Stimulated activated CD8-positive, alpha-beta memory T cell treated with anti-CD3 and anti-CD28 coated beads, Interleukin-4, amount 100 ng/mL, for 1 hour (primary cell): ENCODE measurements at places on chromosomes 7 and 10.

- DNase-seq: no peak
Measured at GRCh38 chr7:116447436-116447835, 52.1 kb upstream of the CAV2 start.

- DNase-seq: no peak
Measured at GRCh38 chr10:104452977-104453376, 99.3 kb downstream of the CFAP58 start.

- DNase-seq: no peak
Measured at GRCh38 chr7:2982831-2983230, 60.8 kb downstream of the CARD11 start.

GRCh38 chr10:129716211-129716681 lies 247.8 kb downstream of the EBF3 start:
- DNase-seq: no peak

DNA sequence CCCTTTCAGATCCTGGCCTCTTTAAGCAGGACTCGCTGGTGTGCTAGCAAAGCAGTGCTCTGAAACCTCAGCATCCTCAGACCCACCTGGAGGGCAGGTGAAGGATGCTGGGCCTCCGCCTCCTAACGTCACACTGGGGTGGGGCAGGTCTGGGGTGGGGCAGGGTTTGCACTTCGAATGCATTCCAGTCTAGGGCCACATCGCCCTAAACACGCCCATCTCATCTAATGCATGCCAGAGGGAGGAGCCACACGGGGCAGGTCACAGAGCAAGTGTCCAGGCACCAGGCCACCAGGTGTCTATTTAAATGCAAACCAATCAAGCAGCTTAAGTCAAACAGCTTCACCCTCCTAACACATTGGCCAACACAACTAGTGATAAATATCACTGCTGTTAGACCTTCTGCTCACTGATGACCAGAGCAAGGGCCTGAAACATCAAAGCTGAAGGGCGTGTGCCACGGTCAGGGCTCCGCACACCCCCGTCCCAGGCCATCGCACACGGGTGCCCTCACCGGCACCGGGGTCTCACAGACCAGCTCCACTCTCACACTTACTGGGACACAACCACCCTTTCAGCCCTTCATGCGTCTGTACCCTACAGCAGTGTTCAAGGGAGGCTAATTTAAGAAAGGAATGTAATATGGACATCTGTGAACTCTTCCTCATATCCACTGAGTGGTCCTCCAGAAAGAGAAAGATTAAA lies 47.1 kb downstream of the DIP2C start:
- DNase-seq: no peak

- no peak for DNase-seq
Measured at GRCh38 chr10:6247041-6247712, 44.4 kb downstream of the PFKFB3 start.

DNA sequence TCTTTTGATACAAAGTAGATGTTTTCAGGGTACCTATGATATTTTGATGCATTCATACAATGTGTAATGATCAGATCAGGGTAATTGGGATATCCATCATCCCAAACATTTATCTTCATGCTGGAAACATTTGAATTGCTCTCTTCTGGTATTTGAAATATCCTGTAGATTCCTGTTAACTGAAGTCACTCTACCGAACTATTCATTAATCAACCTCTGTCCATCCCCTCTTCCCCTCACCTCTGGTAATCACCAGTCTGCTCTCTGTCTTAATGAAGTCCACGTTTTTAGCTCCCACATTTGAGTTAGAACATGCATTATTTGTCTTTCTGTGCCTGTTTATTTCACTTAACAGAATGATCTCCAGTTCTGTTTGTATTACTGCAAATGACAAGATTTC lies 11.3 kb downstream of the MTG1 start:
- DNase-seq: no peak

GRCh38 chr7:38222481-38223096 lies 44.5 kb downstream of the STARD3NL start:
- no peak for DNase-seq

DNA sequence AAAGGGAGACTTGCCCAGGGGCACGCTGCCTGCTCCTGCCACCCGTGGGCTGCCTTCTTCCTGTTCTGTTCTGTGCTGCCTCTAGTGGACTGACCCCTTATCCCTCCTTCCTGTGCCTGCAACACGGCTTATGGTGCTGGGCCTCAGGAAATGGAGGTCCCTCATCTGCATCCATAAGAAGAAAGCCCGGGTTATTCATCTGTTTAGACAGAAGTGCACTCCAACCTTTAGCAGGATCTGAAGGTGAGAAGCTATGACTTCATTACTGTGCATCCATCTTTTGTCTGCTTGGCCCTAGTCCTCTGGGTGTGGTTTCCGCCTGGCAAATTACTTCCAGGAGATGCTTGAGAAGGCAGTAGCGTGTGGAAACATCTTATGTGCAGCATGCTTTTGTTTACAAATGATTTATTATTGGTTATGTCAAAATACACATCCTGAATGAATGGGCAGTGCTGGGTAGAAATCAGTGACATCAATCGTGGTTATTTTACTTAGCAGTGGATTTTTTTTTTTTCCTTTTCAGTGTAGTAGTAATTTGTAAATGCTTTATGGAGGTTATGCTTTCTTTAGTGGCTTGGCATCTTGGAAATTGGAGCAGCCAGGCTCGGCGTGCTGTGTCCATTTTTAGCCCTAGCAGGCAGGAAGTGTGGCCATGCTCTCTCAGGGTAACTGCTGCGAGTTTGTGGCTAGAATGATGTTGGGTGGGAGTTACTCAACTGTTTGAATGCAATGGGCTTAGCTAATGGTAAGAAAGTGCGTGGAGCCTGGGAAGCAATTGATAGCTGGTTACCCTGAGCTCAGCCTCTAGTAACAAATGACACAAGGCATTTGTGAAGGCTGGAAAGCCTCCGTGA lies 12.7 kb downstream of the PTPRE start:
- DNase-seq: no peak

DNA sequence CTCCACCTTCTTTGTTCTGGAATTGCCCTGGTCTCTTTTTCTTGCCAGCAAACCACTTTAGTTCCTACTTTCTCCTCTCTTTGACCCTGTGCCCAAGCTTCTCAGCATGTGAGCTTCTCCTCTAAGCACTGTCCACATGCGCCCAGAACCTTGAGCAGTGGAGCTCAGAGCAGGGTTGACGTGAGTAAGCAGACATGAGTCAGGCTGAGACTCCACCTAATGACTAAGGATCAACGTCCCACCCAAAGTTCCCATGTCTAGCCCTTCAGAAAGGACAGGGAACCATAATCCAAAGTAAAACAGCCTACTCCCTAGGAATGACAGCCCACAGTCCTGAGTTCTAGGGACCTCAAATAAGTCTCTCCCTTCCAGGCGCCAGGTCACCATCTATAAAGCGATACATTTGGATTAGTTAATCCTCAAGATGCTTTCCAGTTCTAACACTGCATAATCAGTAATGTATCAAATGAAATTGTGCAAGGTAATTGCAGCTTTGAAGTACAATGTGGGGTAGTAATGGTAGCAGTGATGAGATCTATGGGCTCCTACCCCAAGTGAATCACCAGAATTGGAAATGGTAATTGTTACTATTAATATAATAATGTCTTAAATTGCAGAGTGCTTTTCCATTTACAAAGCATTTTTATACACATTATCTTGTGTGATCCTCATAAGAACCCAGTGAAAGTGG lies 44.5 kb downstream of the KCNMA1 start:
- no peak for DNase-seq

- DNase-seq: no peak
Measured at GRCh38 chr10:49564461-49565009, 25.6 kb upstream of the ERCC6 start.

DNA sequence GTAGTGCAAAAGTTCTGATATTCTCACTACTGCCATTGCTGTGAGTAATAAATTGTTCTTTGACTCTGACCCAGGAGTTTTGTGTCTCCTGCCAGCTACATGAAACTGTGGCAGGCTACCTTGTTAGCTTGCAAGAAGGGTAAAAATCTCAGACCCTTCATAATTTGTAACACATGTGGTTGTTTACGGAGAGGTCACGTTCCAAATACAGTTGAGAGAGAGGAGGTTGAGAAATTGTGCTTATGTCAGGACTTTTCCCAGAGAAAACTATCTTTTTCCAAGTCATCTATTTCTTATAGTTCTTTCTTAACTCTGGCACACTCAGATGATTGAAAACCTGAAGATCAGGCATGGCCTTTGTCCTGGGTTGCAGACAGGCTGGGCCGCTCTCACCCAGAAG lies 114.4 kb upstream of the SVIL start:
- DNase-seq: no peak

GRCh38 chr7:50754241-50754640 lies 28.5 kb downstream of the GRB10 start:
- no peak for DNase-seq

GRCh38 chr7:73446682-73447081 lies 13.1 kb downstream of the FZD9 start:
- DNase-seq: no peak

GRCh38 chr10:42769673-42770072 lies 12.9 kb upstream of the BMS1 start:
- DNase-seq: no peak

- no peak for DNase-seq
Measured at GRCh38 chr7:36736899-36737211, 12.6 kb upstream of the AOAH start.

DNA sequence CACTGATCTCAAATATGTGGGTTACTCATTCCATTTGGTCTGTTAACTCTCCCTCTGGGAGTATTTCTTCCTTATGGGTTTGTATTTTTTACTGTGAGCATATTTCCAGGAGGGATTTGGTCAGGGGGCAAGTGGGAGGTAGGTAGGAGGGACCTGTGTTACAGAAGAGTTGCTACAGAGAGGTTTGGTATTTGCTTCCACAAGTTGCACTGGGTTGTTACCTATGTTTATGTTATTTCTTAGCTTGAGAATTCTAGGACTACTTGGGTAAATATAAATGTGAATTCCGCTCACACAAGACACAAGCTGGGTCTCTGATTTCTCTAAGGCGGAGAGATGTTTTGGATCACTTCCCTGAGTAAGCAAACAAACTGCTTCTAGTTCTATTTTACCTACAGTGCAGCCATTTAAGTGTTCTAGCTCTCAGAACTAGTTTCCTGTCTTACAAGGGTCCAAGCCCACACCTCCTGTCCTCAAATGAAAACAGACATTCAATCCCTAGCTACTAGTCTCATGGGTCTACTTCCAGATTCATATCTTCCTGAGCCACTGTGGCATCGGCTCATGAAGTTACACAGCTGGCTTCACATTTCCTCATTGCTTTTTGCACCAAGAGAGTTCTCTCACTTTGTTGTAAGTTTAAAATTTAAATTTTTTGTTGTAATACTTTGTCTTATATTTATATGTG lies 75.4 kb upstream of the PPP1R3C start:
- no peak for DNase-seq

DNA sequence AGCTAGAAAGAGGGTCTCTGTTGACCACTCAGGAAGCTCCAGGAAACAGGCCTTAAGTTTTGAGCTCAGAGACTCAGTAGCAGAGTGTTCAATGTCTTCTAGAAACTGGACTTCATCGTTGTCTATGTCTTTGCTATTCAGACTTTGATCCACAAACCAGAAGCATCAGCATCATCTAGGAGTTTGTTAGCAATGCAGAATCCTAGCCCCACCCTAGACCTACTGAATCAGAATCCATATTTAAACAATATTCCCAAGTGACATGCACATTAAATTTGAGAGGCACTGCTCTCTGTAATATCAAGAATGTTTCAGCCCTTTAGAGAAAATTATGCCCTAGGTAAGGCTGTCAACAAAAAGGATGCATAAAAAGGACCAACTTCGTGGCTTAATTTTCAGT lies 12.9 kb upstream of the OGDHL start:
- no peak for DNase-seq

DNA sequence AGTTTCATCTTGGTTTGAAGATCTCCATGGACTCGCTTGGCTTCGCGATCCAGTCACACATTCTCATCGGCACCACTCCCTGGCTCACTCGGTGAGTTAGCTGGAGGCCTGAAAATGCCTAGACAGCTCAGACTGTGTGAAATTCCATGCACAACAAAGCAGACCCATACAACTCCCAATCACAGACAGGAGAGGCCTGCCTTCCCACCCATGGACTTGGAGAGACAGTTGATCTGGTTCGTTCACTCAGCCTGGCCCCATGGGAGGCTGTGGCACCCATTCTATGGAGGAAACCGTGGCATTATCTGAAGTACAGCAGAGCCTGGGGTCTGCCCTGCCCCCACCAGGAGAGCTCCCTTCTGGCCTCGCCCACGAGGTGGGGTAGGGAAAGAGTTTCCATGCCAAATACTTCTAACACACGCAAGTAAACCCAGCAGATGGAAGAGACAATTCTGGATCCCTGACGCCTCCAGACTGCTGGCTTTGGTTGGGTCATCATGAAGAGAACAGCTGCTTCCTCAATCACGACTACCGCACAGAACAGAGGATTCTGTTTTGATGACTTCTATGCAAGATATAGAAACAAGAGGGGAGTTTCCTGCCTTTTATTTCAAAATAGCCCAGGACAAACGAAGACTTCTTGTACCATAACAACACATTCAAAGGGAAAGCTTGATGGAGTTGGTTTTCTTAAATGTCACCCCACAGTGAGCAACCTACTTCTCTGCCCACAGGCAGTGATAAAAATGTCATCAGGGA lies 15.9 kb downstream of the FAM53B start:
- no peak for DNase-seq

DNA sequence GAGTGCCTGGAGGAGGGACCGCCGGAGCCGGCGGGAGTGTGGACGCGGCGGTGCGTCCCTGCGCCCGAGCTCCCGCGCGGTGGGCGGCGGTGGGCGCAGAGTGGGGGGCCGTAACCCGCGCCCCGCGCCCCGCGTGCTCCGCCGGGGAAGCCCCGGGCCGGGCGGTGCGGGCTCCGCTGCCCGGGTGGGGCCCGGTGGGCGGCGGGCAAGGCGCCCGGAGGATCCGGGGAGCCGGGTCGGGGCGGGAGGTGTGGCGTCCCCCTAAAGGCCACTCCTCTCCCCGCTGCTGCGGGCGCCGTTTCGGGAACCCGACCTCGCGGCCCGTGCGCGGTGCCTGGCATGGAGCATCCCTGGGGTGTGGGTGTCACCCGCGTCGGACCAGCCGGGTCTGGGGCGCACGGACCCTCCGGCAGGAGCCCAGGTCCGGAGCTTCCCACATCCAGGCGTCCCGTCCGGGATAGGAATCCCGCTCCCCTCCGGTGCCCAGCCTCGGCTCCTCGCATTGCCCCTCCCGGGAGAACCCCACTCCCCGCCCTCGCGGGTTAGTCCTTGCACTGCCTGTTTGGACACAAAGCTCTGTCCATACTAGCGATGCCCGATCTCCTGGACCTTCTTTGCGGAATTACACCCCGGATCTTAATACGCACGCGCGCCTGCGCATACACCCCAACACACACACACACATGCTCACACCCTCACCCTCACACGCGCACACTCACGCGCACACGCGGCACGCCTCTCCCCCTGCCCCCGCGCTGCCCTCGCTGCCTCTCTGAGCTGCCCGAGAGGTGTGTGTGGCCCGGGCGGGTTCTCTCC lies 723 bp downstream of the MTURN start:
- DNase-seq: no peak
